Muscle of leg (tissue), 16 donors: ENCODE measurements at places on chromosomes 4 and X. TPM values are rescaled to one million over a fixed set of nuclear protein-coding genes. Genes with fewer than 3 reads are reported as not detected.
A peak's percentile ranks its signal among the peaks of the same experiment; 100 is the strongest.

- DNase-seq = no peak
- H3K27me3 ChIP-seq = peaks cover 15% of the 10 kb centered on the region
- no peak overlapping the region for H3K27ac ChIP-seq
- peaks cover under 1% of the 10 kb centered on the region for H3K36me3 ChIP-seq
These were observed 15.0 kb downstream of the RPS4X start for GRCh38 chrX:72262077-72262476.

DNA sequence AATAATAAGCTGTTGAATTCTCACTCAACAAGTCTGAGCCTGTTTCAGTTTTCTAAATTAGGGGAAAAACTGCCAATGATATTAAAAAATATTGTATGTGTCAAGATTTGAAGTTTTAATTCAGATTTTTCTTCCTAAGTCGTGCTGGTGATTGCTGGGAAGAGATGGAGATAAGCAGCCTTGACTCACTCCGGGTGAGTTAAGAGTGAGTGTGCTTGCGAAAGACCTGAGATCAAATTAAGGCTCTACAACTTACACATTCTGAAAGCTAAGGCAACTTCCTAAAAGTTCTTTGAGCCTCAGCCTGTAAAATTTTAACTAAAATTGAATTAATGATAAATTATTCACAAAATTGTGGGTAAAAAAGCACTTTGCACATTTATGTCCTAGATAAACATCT lies 1441.2 kb downstream of the PCDH7 start:
- no peak overlapping the region for H3K4me3 ChIP-seq
- no peaks in the 10 kb centered on the region for H3K36me3 ChIP-seq
- H3K27me3 ChIP-seq = no peaks in the 10 kb centered on the region

- H3K36me3 ChIP-seq = no peaks in the 10 kb centered on the region
- H3K4me1 ChIP-seq = no peaks in the 10 kb centered on the region
- no peak for DNase-seq
- no peak overlapping the region for H3K27ac ChIP-seq
- peaks cover 27% of the 10 kb centered on the region for H3K27me3 ChIP-seq
These were observed 14.6 kb downstream of the PLP1 start for GRCh38 chrX:103791228-103791627.

TRAM1L1 gene
- total RNA-seq = 5.6 TPM

GRCh38 chr4:186904101-186904500 lies 180.4 kb upstream of the FAT1 start:
- H3K36me3 ChIP-seq = no peaks in the 10 kb centered on the region
- no peaks in the 10 kb centered on the region for H3K27me3 ChIP-seq
- no peak overlapping the region for H3K4me3 ChIP-seq
- no peak overlapping the region for H3K27ac ChIP-seq

GRCh38 chr4:159293811-159294515 lies 191.1 kb downstream of the RAPGEF2 start:
- no peak for DNase-seq
- H3K36me3 ChIP-seq = no peaks in the 10 kb centered on the region
- H3K27ac ChIP-seq = no peak overlapping the region
- no peak overlapping the region for H3K4me3 ChIP-seq
- no peaks in the 10 kb centered on the region for H3K27me3 ChIP-seq

DNA sequence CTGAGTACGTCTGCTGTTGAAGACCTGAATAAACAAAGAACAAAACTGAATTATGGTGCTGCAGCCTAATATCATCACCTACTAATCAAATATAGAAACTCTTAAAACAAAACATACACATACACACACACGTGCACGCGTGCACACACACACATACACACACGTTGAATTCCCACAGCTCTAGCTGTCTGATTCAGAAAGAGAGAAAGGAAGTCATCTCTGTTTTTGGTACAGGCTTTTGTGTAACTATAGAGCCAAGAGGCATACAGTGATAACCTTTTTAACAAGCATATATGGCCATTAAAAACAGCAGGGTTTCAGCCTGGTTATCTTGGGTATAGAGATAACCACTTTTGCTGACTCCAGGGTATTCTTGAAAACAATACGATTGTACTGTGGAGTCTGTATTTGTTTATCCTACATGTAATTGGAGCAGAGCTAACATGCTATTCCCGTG lies 823.2 kb downstream of the CCSER1 start:
- H3K27me3 ChIP-seq = no peaks in the 10 kb centered on the region
- H3K36me3 ChIP-seq = no peaks in the 10 kb centered on the region
- H3K4me1 ChIP-seq = no peaks in the 10 kb centered on the region
- H3K27ac ChIP-seq = no peak overlapping the region

TRAPPC2 gene
- total RNA-seq = 20.9 TPM

THAP6 gene
- total RNA-seq = 16.1 TPM

ZAR1 gene
- total RNA-seq = not detected

GRCh38 chr4:15202481-15202880 lies 200.2 kb downstream of the CPEB2 start:
- no peak overlapping the region for H3K4me3 ChIP-seq
- no peak overlapping the region for H3K27ac ChIP-seq
- no peaks in the 10 kb centered on the region for H3K36me3 ChIP-seq
- H3K4me1 ChIP-seq = no peaks in the 10 kb centered on the region

- no peak for DNase-seq
- no peaks in the 10 kb centered on the region for H3K4me1 ChIP-seq
- no peaks in the 10 kb centered on the region for H3K27me3 ChIP-seq
- H3K27ac ChIP-seq = no peak overlapping the region
These were observed 1444.0 kb upstream of the PCDH7 start for GRCh38 chr4:29276150-29276549.

ZNF711 gene
- total RNA-seq = 20.7 TPM

CT45A1 gene
- 0.13 TPM for total RNA-seq

- DNase-seq = no peak
- H3K36me3 ChIP-seq = no peaks in the 10 kb centered on the region
- no peaks in the 10 kb centered on the region for H3K27me3 ChIP-seq
- no peak overlapping the region for H3K4me3 ChIP-seq
These were observed 217.5 kb upstream of the ADAMTS3 start for GRCh38 chr4:72786401-72786990.

DNA sequence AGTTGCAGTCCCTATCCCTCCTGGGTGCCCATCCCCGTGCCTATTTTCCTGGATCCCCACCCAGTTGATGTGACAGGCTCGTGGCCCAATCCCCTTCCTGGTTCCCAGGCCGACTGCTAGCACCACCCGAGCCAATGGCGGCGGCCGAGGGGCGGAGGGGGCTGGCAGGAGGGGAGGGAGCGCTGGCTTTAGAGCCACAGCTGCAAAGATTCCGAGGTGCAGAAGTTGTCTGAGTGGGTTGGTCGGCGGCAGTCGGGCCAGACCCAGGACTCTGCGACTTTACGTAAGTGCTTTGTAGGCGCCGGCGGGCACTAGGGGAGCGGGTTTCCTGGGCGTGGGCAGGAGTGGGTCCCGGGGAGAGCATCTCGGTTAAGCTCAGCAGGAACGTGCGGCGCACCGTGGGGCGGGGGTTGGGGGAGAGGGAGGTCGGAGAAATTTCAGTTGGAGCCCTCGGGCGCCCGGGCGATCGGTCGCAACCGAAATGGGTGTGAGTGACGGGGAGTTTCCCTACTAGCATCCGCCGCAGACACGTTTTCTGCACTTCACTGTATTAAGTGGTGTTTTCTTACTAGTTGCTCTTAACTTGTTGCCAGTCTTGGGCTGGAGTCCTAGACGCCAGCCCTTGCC lies at the start of gene PLS3:
TSS of gene PLS3 (plus strand) at position 197 of the 627 bp plus-strand sequence. CDS start 49,077 bp downstream, outside the sequence.
- H3K4me3 ChIP-seq = peak within 1 kb of the TSS; percentile 74
- peak within 1 kb of the TSS; percentile 93 for H3K27ac ChIP-seq
- H3K27me3 ChIP-seq = peaks cover 29% of the 10 kb centered on the region

PCDH18 gene
- total RNA-seq = 74.5 TPM

GAB3 gene
- 6.5 TPM for total RNA-seq

DNA sequence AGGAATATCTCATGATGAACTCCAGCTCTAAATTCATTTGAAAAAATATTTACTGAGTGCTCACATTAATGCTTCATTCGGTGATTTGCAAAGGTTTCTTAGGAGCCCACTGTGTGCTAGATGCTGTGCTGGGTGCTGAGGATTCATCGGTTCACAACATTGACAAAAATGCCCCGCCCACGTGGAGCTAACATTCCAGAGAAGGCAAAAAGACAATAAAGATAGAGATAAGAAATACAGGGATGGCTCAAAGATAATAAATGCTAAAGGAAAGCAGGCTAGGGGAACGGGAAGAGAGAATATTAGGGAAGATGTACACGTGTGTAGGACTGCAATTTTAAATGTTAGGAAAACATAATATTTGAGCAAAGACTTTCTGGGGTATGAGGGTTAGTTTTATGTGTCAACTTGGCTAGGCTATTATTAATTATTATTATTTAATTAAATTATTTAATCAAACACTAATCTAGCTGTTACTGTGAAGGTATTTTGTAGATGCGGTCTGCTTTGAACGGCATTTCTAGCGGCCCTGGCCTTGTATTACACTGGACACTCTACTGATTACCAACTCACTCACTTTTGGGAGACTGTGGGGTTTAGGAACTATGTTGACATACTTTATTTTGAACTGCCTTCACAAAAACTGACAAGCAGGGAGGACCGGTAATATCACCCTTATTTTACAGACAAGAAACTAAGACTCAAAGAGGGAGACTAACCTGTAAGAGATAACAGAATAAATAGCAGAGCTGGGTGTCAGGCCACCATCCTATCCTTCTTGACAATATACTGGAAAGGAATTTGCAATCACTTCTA lies 61.9 kb upstream of the IRF2 start:
- DNase-seq = no peak
- H3K36me3 ChIP-seq = no peaks in the 10 kb centered on the region
- peak overlapping the region; percentile 83 for H3K4me3 ChIP-seq
- peak overlapping the region; percentile 97 for H3K27ac ChIP-seq

DNA sequence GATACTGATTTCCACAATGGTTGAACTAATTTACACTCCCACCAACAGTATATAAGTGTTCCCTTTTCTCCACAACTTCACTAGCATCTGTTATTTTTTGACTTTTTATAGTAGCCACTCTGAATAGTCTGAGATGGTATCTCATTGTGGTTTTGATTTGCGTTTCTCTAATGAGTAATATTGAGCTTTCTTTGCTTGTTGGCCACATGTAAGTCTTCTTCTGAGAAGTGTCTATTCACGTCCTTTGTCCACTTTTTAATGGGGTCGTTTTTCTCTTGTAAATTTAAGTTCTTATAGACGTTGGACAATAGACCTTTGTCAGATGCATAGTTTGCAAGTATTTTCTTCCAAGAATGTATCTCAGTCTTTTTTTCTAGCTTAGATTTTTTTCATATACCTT lies 10.0 kb downstream of the FBXW7 start:
- DNase-seq = no peak
- no peaks in the 10 kb centered on the region for H3K36me3 ChIP-seq
- no peak overlapping the region for H3K4me3 ChIP-seq
- no peaks in the 10 kb centered on the region for H3K27me3 ChIP-seq
- H3K4me1 ChIP-seq = no peaks in the 10 kb centered on the region

GRCh38 chrX:37509349-37509748 lies 62.1 kb upstream of the LANCL3 start:
- no peaks in the 10 kb centered on the region for H3K4me1 ChIP-seq
- H3K27ac ChIP-seq = no peak overlapping the region
- DNase-seq = peak; percentile 9
- H3K36me3 ChIP-seq = no peaks in the 10 kb centered on the region

F8A2 gene
- not detected for total RNA-seq

GRCh38 chrX:88560673-88561330 lies 186.2 kb upstream of the CPXCR1 start:
- H3K36me3 ChIP-seq = no peaks in the 10 kb centered on the region
- H3K27ac ChIP-seq = no peak overlapping the region
- DNase-seq = no peak
- H3K27me3 ChIP-seq = no peaks in the 10 kb centered on the region

- no peaks in the 10 kb centered on the region for H3K36me3 ChIP-seq
- H3K4me3 ChIP-seq = no peak overlapping the region
- DNase-seq = no peak
- no peaks in the 10 kb centered on the region for H3K27me3 ChIP-seq
- no peak overlapping the region for H3K27ac ChIP-seq
- H3K4me1 ChIP-seq = no peaks in the 10 kb centered on the region
These were observed 645.6 kb upstream of the FTHL17 start for GRCh38 chrX:31717474-31717873.

DNA sequence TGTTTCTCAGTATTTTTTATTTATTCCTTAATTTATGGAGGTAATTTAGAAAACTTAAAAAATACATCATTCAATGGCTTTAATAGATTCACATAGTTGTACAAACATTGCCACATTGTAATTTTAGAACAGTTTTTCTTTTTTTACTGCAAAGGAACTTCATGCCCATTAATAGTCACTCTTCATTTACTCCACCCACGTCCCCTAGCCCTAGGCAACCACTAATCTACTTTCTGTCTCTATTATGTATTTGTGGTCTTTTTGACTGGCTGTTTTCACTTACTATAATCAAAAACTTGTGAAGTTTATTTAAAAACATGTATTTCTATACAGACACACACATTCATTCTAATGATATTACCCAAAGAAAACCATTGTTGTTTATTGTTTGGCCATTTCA lies 664.8 kb downstream of the GRID2 start:
- no peaks in the 10 kb centered on the region for H3K27me3 ChIP-seq
- no peak overlapping the region for H3K27ac ChIP-seq
- H3K4me3 ChIP-seq = no peak overlapping the region
- H3K36me3 ChIP-seq = no peaks in the 10 kb centered on the region

- no peak overlapping the region for H3K4me3 ChIP-seq
- peaks cover 7% of the 10 kb centered on the region for H3K27me3 ChIP-seq
- H3K4me1 ChIP-seq = no peaks in the 10 kb centered on the region
- no peak for DNase-seq
These were observed 143.2 kb downstream of the LHFPL1 start for GRCh38 chrX:112536544-112536943.

ASB11 gene
- 9.4 TPM for total RNA-seq

DNA sequence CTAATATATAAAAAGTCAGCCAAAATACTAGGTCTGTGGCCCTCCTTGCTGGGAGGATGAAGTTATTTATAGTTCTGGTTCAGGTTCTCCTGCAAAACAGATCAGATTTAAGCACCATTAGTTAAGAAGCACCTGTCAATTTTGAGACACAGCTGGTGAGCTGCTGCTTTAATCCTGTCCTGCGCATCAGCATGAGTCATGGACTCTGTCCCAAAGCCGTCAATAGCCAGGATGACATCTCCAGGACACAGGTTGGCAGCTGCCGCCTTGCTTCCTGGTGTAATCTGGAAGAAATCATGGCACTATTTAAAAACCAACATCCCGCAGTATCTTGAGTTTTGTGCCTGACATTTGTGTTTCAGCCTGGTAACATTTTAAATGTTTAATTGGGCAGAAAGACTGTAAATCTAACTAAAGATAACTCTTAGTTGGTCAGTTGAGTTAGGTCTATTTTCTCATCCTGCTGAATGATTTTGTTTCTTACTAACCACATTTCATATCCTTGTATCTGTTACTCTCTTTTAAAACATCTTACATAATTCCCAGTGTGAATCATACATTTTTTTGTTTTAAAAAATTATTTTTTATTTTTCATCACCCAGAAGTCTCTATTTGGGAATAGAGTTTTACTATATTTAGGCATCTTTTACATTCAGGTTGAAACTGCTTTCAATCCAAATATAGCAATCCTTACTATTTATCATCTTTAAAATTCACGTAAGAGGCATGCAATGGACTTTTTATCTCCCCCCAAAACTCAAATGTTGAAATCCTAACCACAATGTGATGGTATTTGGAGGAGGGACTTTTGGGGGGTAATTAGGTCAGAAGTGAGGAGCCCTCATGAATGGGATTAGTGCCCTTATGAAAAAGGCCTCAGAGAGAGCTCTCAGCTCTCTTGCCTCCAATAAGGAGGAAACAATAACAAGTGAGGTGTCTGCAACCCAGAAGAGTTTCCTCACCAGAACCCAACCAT lies 10.1 kb downstream of the PDLIM3 start:
- peak overlapping the region; percentile 11 for H3K27ac ChIP-seq
- no peak overlapping the region for H3K4me3 ChIP-seq
- H3K4me1 ChIP-seq = peaks cover 5% of the 10 kb centered on the region
- no peaks in the 10 kb centered on the region for H3K27me3 ChIP-seq
